Kidney capillary endothelial cell (primary cell): ENCODE measurements at places on chromosomes 11 and 22.

DNA sequence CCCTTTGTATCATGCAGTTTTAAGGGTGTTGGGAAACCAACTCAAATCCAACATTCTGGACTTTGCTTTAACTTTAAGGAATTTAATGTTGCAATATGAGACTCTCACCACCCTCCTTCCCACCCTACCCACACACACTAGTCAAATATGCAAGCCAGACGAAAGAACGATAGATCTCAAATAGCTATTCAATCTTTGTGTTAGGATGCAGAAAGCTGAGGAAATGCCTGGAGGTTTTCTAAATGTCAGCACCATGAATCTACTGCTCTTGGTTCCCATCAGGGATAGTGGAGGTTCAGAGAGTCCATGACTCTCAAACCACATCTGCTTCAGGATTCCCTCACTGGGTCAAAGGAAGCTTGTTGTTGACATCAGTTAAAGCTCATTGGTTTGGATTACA, 33.7 kb downstream of the EXPH5 start:
- DNase-seq, result no peak

- no peak for DNase-seq
Measured at GRCh38 chr11:32082346-32082986, 8.4 kb upstream of the RCN1 start.

GRCh38 chr11:61331651-61332050, 1.3 kb downstream of the DDB1 start:
- DNase-seq, result no peak

GRCh38 chr11:133541021-133541719, 8.9 kb upstream of the OPCML start:
- DNase-seq, result no peak

- no peak for DNase-seq
Measured at GRCh38 chr11:116314006-116314405, 458.8 kb downstream of the BUD13 start.

DNA sequence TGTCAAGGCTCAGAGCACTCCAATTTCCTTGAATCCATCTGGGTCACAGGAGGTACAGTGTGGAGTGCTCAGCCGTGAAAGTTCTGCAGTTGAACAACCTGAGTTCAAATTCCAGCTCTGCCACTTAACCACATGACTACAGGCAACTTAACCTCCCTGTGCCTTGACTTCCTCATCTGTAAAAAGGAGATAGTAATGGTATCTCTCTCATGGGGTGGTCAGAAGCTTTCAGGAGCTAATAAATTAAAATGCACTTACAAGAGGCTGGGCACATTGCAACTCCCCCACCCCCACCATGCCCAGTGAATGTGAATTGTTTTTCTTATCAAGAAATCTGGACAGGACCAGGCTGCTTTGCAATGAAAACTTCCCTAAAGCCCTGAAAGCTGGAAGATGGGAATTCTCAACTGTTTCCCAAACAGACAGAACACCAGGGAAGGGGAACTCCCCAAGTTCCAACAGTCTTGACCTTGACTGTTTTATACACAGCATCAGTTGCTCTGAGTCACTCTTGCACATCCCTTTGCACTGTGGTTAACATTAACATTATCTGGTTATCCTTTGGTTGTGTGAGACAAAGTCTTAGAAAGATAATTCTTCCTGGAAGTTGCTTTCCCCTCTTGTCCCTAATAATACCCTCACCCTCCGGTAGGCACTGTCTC, 137.0 kb downstream of the SLC1A2 start:
- no peak for DNase-seq

DNA sequence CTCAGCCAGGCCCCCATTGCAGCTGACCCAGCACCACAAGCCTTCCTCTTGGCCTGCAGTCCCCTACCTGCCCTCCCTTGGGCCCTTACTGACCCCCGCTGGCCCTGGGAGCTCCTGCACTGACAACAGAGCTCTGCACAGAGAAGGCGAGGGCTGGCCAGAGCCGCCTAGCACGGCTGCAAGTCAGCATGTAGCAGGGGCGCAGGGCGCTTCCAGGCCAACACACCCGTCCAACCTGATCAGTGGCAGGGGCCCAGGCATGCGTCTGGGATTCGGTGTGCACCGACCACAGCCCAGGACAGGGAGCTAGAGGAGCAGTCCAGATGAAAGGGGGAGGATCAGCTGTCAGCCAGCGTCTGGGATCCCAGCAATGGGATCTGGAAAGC, 7.6 kb downstream of the WNT7B start:
- DNase-seq, result no peak

DNA sequence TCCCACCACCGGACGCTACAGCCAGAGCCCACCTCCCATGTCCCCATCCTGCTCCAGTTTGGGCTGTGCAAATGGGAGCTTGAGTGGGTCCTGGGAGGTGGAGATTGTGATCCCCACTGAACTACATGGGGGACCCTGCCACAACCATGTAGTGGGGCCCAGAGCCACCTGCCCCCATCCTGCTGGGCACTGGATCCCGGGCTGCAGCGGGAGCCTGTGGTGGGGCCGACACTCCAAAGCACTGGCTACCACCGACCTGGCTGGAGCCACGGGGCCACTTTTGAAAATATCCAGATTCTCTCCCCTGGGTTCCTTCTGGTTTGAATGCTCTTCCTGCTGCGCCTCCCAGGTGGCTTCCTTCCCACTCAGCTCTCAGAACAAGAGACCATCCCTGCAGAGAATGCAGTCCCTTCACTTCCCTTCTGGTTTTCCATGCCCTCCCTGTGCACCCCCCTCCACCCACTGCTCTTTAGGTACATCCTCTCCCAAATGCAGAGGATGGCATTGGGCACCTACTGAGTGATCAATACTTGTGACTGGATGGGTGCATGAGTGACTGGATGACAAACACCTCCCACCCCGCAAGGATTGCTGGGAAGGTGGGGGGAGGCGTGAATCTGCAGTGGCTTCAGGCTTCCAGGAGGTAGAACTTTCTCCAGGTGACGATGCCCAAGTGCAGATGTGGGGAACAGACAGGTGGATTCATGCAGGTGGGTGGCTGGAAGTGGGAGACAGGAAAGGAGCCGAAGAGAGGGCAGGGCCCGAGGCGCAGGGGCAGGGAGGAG, 846 bp upstream of the UNC93B1 start:
- no peak for DNase-seq

GRCh38 chr11:68117853-68118470, 3.2 kb downstream of the CHKA start:
- no peak for DNase-seq

DNA sequence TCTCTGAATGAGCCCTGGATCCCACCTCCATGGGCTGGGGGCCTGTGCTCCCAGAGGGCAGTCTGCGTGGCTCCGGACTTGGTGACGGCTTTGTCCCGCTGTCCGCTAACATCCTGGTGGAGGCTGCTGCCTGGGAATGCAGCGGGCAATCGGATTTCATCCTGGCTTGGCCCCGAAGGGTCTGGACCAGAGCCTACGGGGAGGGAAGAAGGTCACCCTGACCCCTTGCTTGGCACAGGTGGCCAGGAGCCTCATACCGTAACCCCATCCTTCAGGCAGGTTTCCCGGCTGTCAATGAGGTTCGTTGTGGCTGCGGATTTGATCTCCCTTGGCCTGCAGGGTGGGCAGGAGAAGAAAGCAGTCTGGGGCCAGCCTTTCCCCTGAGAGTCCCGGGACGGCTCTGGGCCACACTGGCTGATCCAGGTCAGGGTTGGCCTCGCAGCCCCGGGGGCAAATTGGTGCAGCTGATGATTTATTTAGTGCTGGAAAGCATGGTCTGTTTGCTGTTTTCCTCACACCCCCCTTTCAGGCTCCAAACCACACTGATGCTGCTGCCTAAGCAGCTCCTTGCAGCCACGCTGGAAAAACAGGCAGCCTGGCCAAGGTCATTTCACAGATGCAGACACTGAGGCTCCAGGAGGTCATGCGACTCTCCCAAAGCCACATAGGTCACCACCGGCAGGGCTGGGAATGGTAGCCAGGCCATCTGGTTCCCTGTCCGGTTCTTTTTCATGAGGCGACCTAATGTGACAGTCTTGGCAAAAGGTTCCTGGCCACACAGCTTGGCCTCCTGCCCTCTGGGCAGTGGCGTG, 15.0 kb downstream of the PRDM11 start:
- DNase-seq, result no peak

GRCh38 chr11:18253233-18253632, 4.8 kb upstream of the SAA2 start:
- no peak for DNase-seq

DNA sequence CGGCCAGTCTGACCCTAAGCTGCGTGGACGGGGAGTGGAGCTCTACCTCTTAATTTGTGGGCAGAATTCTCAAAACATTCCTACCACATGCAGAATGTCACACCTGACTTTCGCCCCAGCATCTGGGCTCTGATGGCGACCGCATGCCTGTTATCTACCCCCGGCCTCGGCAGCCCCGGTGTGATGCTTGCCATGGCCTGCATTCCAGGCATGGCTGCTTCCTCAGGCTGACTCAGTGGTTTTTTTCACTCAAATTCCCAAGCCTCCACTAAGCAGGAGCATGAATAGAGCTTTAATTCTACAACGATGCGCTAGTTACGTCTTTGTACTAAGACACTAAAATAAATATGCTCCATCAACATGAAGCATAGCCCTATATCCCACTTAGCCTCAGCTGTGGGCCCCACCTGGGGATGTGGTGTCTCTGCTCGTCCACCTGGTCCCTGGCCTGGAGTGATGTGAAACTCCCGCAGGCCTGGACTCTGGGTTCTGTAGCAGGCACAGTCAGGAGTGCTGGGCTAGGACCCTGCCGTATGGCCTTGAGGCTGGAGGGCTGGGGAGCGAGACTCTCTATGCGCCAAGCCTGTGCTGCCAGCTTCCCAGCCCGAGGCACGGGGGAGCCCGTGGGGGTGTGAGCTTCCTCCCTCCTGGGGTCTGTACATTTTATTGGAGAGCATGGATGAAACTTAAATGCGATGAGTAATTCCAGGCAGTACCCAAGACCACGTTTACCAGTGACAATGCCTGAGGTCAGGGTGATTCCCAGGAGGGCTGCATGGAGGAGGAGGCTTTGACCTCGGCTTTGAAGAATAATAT, 153.2 kb downstream of the CTTN start:
- no peak for DNase-seq

DNA sequence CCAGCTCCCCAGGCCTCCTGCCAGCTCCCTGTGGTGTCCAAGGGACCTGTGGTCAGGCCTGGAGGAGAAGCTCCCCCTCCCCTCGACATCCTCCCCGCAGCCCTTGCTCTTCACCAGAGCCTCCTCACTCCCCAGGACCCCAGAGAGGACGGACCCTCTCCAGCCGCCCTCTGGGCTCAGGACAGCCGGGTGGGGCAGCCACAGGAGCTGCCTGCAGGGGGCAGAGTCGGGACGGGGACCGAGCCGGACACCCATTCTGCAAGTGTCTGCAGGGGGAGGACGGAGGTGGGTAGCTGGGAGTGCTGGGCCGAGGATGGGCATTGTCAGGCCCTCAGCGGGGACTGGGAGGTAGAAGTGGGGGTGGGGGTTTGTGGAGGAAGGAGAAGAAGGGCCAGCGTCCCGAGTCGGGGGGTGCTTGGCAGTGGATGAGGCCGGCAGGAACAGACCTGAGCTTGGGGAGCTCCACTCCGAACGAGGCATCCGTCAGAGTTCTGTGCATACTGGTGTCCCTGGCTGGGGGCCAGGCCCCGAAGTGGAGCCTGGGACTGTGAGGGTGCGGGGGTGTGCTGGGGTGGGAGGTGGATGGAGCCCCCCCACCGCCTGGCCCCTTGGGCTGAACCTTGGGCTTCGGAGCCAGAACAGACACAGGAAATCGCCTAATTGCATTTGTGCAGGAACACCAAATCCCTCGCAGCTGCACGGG, 15.2 kb downstream of the PRR33 start:
- peak; percentile 32 for DNase-seq

- DNase-seq, result no peak
Measured at GRCh38 chr11:59380263-59381059, 21.8 kb downstream of the OR5AN1 start.

- peak; percentile 22 for DNase-seq
Measured at GRCh38 chr11:125164422-125165110, at the start of gene PKNOX2. Gene PKNOX2 (plus strand): TSS chr11:125164751. CDS start chr11:125351306, 186,555 bp downstream.

DNA sequence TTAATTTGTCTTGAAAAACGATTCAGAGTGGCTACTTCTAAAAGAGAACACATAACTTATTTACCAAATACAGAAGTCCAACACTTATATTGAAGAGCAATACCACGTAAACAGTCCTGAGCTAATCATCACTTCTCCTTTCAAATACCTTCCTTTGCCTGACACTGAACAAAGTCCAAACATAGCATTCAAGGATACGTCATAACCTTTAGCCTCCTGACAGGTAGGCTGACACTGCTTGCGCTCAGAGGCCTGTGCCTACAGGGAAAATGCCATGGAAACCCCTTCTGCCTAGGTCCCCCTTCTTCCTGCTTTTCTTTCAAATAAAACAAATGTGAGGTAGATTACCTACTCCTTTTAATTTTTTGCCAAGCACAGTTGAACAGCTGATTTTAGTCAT, 510.0 kb downstream of the INSC start:
- no peak for DNase-seq

DNA sequence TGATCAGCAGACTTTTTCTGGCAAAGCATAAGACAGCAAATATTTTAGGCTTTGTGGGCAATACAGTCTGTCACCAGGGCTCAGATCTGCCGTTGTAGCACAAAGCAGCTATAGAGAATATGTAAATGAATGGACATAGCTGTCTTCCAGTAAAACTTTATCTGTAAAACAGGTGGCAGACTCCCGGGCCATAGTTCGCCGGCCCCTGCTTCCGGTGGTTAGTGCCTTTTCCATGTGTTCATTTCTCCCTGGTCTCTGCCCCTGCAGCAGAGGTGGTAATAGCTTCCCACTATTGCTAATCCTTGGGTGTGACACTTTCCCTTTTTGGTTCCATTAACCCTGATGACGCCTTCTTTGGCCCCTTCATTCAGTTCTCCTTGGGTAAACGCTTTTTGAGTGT, 93.7 kb upstream of the LDLRAD3 start:
- DNase-seq, result no peak

- DNase-seq, result no peak
Measured at GRCh38 chr22:19518635-19519034, 5.6 kb downstream of the CLDN5 start.

DNA sequence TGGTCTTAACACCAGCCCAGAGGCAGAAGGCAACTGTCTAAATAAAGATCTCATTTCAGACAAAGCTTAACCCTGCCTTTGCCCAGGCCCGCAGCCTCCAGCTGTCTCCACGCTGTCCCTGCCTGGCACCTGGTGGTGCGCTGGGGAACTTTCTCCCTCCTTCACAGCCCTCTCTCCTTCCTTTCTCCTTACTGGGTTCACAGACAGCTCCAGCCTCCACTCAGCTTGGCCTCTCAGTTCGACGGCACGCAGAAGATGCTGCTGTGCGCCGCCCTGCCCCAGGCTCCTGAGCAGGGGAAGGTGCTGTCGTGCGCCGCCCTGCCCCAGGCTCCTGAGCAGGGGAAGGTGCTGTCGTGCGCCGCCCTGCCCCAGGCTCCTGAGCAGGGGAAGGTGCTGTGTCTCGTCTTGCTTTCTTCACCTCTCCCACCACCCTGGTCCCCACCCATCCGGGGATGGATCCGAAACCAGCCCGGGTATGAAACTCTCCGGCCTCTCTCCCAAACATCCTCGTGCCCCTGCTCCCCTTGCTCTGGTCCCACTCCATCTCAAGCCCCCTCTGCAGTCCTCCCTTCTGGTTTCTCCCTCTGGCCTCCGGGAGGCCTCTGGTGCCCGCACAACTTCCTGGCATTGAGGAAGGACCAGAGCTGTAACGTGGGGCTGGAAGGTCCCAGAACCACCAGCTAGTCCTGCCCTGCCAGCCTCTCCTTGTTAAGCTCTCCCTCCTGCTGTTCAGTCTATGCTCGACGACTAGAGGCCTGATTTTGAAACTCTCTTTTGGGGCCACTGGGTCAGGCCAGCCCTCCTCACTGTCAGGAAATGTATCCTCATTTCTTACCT, 22.9 kb upstream of the JAM3 start:
- no peak for DNase-seq

- DNase-seq, result no peak
Measured at GRCh38 chr22:32723643-32724042, 77.9 kb upstream of the TIMP3 start.

GRCh38 chr11:58060939-58061672, 30.4 kb downstream of the OR6Q1 start:
- no peak for DNase-seq
